ENCODE measurements at places on chromosomes 7 and 10.

- DNase-seq: no peak
Observed at GRCh38 chr7:41107938-41108448, 594.9 kb downstream of the INHBA start.

- DNase-seq: no peak
Observed at GRCh38 chr7:120981888-120982615, 6.5 kb upstream of the CPED1 start.

DNA sequence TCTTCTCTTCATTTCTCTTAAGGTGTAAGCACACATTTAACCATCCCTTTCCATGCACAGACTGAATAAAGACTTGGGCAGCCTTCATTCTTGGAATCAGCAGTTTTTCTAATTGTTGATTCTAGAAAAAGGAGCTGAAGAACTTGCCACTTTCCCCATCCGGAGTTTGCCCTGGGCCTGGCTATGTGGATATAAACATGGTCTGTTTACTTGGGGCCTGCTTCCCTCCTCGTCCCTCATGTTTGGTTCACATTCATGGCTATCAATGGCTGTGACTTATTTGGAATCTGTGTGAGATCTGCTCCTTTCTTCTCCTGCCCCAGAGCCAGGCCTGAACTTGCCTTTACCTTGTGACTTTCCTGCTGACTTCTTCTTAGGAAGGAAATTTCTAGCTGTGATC, 199.3 kb downstream of the LRMDA start:
- no peak for DNase-seq

DNA sequence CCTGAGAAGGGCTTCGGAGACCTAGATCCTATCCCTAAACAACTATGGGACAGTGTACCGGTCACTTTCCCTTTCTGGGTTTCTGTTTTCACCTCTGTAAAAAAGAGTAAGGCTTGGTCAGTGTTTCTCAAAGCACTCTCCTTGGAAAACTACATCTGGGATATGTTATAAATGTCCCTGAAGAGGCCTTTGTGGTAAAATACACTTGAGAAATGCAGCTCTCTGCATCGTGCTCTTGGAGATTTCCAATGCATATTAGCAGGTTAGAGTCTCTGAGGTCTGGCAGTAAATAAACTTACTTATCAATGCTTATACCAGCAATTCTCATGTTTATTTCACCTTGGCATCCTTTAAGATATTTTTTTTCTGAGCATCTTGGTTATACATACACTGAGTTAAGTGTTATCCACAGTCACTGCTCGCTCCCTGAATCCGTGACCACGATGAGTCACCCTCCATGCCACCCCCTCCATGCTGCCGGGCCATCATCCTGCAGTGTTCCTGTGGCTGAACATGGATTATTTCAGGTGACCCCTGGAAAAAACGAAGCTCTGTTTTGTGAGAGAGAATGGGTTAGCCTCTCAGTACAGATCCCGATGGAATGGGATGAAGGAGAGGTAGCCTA, 3.3 kb upstream of the TBXAS1 start:
- DNase-seq: no peak

DNA sequence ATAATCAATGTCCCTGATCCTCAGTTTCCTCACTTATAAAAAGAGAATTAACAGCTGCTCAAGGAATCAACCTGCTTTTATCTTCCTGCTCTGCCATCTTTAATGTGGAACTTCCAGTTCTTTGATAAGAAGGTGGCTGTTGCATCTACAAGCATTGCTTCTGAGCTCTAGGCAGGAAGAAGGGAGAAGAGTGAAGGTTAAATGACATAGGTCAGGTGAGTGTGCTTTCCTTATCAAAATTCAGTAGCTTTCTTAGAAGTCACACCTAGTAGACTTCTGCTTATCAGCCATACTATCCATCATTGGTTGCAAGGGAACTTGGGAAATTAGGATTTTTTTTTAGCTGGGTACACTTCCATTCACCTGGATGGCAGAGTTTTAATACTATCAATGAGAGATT, 24.0 kb upstream of the KIF20B start:
- no peak for DNase-seq

DNA sequence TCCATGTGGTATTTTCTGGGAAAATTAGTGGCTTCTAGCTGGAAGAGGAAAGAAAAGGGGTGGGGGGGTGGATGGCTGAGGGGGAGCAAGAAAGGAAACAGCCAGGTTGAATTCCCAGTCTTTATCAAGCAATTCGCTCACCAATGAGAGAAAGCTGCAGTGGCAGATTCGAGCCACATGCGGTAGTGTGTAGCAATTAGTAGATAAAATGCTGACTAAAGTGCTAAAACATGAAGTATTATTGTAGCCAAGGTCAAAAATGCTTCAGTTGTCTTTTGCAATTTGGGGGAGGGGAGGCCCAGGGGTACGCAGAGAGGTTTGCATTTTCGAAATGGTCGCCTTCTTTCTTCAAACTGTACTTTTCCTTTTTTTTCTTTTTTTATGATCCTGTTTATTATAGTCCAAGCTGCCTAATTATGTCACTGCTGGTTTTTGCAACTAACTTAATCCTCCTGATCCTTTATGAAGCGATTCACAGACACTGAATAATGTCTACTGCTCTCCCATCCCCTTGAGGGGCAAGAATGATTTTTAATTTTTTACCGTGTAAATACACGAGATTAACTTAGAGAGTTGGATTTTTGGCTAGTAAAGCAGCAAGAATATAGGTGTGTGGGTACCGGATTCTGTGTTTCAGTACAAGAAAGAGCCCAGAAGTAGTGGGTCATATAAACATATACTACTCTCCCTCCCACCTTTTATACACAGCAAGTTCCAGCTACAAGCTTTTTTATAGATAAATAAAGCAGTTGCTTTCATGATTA, 3.6 kb upstream of the ARID5B start:
- no peak for DNase-seq

- no peak for DNase-seq
Observed at GRCh38 chr7:82419200-82419599, 24.4 kb downstream of the CACNA2D1 start.

DNA sequence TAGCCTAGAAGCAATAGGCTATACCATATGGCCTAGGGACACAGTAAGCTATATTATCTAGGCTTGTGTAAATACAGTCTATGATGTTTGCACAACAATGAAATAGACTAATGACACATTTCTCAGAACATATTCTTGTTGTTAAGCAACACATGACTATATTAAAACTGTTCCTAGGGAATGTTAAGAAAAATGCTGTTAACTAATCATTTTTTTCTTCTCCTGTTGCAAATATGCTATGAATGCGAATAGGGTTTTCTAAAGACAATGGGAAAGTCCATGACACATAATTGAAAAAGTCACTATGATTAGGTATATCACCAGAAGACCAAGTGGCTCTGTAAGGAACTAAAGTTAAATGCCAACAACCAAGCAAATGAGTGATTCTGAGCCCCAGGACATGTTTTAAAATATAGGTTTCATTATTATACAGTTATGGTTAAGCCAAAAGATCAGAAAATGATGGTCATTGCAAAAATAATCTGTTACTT, 454.0 kb upstream of the SORCS1 start:
- no peak for DNase-seq
